ENCODE measurements at places on chromosomes 11 and 22.

DNA sequence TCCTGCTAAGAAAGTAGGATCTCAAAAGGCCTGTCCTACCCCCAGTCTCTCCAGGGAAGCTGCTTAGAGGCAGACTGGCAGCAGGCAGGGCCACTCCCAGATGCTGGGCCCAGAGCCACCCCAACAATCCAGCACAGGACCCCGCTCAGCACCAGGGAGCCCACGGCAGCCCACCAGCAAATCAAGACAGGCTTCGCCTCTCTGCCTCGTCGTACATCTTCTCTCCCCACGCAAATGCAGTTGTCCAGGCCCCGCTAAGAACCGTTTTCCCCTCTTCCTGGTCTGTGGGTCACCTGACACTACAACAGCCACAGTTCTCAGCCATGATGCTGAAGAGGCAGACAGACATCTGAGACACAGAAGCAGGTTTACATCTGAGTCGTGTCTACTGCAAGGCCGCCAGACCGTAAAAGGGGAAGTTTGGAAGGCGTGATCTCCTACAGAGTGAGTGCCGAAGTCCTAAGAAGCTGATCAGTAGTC is 51.1 kb downstream of the IGSF9B start:
- no peak for DNase-seq

DNA sequence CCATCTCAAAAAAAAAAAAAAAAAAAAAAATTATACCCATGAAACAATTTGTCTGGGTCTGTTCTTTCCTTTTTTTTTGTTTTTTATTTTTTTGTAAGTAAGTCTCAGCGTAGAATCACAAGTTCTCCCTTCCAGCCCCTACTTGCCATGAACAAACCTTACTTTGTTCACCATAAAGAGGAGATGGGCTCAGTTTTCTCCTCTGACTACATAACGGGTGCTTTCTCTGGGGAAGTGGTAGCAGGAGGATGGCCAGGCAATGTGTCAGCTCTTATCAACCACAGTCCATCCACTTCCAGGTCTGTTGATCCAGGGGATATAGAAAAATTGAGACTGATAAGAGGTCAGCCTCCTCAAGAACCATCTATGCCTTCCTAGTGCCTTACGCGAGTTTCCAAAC is 11.0 kb downstream of the ASCC2 start:
- DNase-seq: no peak

GRCh38 chr11:116240710-116241109 is 532.1 kb downstream of the BUD13 start:
- DNase-seq: no peak

- DNase-seq: no peak
These were observed 15.1 kb downstream of the SCGB1A1 start for GRCh38 chr11:62433904-62434276.

GRCh38 chr11:46380340-46381047 is 975 bp upstream of the MDK start:
- peak; percentile 33 for DNase-seq

DNA sequence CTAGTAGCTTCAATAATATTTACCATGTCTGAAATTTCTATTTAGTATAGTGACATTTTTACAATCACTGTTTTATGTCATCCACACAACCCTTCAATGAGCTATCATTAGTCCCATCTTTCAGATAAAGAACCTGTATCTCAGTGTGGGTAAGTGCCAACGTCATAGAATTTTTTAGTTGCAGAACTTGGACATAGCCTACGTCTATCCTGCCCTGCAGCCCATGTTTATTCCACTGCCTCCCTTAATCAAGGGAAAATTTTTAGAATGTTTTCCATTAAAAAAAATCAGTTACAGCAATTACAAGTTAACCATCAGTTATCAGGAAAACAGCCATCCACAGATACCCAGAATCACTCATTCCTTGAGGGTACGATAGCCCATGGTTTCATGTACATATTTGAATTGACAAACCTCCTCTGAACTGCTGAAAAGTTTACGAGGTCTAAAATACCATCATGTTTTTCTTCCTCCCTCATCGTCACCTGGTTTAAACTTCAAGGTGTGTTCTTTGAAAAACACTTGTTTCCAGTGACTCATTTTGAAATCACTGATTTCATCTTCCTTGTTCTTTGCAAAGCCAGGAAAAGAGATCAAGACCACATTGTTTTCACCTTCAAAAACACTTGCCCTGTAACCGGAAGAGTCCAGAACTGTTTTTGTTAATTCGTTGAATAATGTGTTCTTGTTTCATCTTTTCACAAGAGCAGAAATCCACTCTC is 100.9 kb downstream of the FAM76B start:
- no peak for DNase-seq

- no peak for DNase-seq
These were observed 98.0 kb upstream of the OR5AK2 start for GRCh38 chr11:56890584-56891305.

DNA sequence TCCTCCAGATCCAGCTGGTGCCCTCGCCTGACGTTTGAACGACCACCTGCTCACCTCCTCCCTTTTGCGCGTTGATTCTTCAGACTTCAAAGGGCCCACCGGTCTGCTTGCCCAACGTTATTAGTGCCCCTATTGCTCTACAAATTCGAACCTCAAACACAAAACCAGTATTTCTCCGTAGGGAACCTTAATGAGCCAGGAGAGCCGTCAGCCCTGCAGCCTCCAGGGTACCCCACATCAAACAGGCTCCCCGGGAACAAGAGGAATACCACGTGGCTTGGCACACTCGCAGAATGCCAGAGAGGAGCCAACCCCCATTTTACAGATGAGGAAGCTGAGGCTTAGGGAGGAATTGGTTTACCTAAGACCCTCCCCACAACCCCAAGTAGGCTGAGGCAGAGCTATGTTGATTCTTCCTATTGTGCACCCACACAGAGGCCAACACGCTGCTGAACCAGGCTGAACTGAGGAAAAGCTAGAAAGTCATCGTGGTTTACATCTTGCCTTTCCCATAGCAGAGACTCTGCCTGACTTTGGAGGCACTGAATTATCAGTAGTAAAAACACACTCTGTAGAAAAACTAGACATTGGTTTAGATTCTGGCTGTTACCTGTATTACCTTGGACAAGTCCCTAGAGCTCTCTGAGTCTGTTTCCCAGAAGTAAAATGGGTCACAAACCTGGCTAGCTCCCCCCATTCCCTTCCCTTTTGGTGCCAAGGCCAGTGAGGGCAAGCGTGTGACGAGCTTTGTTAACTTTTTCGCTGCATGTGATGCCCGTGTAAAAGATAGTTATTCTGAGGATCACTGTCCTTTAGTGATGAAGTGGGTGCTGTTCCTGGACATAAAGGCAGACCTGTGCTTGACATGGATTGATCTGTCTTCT is 764 bp downstream of the TKFC start:
- no peak for DNase-seq

DNA sequence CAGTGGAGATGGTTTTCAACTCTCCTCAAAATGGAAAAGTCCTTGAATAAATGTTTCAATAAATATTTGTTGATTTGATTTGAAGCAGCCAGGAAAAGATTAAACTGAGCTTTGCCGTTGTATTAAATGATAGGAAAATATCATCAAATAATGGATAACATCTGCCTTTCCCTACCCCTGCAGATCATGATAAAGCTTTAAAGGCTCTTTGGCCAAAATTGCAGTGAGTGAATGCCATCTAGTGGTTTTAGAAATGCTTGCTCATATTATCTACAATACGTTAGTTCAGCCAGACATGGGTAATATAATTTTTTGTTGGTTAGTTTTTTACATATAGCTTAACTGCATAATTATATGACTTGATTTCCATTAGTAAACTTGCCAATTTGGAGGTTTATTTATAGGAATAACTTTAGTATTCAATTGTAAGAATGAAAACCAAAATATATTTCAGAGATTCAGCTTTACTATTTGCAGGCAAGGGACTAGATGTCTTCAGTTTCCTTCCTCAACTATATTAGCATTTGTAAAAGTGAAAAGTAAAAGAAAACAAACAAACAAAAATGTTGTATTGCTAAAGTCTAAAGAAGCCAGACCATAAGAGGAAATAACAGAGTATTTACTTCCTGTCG is 159.2 kb downstream of the MSANTD4 start:
- no peak for DNase-seq

DNA sequence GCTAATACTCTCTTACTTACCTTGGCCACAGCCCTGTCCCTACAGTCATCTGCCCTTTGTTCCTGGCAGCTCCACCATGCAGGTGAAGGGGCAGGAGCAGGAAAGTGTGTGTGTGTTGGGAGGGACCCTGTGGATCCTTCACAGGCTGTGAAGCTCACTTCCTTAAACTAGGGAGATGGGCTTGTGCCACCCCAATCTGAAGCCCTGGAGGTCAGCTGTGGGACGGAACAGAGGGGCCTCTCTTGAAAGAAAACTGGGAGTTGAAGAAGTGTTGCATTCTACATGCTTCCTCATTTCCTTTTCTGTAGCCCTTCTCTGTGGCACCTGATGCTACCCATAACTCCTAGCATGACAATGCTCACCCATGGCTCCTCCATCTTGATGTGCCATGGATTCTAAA is 11.7 kb downstream of the FADS1 start:
- DNase-seq: no peak

DNA sequence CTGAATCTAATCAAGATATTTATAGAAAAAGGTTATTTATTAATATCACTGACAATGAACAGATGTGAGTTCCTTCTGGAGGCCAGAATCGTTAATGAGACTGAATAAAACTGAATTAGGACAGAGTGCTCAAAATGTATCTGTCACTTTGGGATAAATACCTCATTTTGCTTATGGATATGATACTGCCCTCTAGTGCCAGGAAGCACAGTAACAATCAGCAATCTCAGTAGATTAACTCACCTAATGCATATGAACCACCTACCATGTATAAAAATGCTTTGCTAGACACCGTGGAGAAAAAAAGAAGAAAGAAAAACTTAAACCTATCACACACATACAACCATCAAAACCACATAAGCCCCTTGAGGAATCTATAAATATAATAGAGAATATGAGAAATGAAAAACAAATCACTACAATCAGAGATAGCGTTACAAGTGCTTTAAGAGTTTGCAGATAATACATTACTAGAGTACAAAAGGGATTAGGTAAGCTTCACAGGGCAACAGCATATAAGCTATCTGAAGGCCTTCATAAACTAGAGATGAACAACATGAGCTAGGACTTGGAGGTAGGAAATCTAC is 117.4 kb downstream of the SGSM3 start:
- no peak for DNase-seq

DNA sequence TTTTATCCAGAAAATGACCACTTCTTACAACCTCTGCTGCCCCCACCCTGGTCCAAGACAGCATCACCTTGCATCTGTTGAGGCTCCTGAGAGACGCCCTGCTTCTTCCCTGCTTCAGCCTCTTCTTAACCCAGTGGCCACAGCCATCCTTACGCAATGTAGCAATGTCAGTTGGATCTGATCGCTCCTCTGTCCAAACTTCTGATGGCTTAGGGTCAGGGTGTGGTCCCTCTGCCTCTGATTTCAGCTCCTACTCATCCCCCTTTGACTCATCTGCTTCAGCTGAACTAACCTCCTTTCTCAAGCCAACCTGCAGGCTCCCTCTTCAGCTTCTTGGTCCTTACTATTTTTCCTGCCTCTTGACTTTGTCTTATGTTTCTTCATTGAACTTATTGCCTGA is 280.8 kb downstream of the KIRREL3 start:
- no peak for DNase-seq

GRCh38 chr22:40668611-40669411 is 10.5 kb upstream of the MCHR1 start:
- no peak for DNase-seq

DNA sequence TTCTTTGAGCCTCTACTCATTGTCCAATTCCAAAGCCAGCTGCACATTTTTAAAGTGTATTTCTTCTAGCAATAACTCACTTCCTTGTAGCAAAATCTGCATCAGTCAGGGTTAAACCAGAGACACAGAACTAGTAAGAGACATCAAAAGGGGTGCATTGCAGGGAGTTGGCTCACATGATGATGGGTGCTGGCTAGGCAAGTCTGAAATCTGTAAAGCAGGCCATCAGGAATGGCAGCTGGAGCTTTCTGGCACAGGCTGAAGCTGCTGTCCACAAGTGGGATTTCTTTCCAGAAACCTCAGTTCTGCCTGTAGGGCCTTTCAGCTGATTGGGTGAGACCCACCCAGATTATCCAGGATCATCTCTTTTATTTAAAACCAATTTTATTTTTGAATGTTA is 698.1 kb downstream of the NTM start:
- DNase-seq: no peak

DNA sequence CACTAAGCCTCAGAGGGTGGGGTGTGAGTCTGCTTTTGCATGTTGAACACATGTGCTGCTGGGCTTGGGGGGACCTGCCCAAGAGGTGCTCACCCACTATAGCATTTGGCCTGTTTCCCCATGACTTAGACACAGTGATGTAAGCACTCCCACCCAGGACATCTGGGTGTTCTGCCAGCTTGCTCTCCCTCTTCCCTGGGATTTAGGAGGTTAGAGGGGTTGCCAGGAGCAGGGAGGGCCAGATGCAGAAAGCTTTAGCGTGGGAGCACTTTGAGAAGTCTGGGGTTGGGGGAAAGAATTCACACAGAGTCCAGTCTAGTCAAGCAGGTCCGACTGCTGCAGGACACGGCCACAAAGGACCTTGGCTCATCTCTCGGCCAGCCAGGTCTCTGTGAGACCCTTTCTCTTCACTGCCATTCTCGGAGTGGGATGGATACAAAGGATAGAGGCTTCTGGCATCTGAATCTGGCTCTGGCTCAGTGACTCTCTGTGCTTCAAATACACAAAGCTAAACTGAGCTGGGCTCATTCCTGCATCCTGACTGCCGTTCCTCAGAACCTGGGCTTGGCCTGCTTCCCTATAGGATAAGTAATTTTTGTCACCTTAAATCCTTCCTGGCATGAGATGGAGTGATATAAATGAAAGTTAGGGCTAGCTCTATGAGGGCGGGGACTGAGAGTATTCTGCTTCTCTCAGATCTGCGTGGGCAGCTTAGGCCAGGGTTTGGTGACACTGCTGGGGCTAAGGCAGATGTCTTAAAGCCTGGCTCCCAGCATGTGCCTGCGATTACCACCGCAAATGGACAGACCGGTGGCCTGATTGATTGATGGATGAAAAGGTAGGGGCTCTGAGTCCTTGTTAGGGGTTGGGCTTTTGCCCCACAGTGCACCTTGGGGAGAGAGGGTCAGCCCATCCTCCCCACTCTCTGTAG is 14.5 kb downstream of the USP2 start:
- no peak for DNase-seq

- no peak for DNase-seq
These were observed 689 bp downstream of the VSIG2 start for GRCh38 chr11:124751391-124751740.

All from stimulated activated CD8-positive, alpha-beta memory T cell treated with anti-CD3 and anti-CD28 coated beads, Interleukin-4, amount 100 ng/mL, for 4 hours (primary cell).